Ascending aorta (tissue), 2 donors: ENCODE measurements at places on chromosomes 6 and 20.

DNA sequence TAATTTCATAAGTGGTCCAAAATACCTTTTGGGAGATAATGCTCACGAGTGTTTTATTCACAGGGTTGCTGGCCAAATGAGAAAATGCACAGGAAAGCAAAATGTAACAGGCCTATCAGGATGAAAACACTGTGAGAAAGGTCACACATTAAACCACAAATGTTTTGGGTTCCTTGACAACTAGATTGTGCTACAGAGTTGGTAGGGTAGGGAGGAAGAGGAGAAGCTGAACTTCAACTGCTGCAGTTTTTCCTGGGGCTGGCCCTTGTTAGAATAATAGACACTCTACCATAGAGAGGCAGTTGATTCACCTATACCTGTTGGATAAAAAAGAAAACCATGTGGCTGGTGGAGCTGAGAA is 28.1 kb upstream of the PAQR8 start:
- no peak for DNase-seq

GRCh38 chr6:35145757-35146156 is 4.6 kb upstream of the TCP11 start:
- no peak for DNase-seq

DNA sequence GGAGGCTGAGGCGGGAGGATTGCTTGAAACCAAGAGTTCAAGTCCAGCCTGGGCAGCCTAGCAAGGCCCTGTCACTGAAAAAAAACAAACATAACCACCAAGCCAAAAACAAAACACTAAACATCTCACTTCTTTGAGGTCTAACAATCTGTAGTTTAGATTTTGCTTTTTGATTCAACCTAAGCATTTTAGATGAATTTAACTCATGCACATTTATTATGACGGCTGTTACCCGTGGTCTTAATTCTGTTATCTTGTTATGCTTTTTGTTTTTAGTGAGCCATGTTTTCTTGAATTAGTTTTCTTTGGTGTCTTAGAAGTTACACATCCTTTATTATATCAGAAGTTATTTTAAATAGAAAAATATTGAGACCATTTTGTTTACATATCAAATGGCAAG is 13.8 kb upstream of the GTSF1L start:
- no peak for DNase-seq

DNA sequence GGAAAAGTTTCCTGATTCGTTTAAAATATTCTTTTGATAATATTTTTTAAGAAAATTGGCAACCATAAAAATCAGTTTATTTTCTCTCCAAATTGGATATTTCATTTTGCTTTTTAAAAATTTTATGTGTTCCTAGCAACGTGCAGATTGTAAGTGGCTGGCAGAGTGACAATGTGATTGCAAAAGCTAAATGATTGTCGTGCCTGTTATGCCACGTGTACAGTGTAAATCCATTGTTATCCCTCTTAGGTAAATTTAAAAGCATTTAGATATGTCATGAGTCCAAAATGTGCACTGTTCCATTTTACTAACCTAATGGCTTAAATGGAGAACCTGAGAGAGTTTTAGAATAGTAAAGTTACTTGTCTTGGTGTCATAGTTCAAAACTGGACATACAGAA is 94.4 kb upstream of the ADGRF4 start:
- DNase-seq, result no peak

DNA sequence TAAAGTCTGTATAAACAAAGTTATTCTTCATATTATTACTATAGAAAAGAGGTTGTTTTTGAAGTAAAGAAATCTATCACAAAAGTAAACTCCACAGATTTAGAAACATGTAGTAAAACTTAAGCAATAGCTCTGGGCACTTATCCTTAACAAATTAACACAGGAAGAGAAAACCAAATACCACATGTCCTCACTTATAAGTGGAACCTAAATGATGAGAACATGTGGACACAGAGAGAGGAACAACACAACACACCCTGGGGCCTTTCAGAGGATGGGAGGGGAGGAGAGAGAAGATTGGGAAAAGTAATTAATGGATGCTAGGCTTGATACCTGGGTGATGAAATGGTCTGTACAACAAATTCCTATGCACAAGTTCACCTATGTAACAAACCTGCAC is 57.2 kb downstream of the C6orf58 start:
- DNase-seq, result no peak

- no peak for DNase-seq
Observed at GRCh38 chr6:110589865-110590513, 113.6 kb upstream of the SLC22A16 start.

- no peak for DNase-seq
Observed at GRCh38 chr6:107185391-107185970, 70.2 kb upstream of the BEND3 start.

DNA sequence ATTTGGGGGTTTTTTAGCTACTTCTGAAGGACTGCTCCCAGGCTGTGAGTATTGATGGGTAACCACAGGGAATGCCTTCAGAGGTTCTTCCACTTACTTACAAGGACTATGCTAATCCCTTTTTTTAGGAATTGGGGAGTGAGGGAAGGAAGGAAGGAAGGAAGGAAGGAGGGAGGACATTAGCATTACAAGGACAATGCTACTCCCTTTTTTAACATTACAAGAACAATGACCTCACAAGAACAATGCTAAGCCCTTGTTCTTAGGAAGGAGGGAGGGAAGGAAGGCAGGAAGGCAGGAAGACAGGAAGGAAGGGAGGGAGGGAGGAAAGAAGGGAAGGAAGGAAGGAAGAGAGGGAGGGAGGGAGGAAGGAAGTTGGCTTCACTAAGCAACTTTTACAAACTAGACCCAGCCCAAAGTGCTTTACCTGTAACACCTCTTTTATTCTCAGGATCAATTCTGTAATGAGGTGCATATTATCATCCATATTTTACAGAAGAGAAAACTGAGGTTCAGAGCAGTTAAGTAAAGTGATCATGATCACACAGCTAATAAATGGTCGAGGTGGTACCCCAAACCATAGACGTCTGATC is 446.8 kb upstream of the JARID2 start:
- DNase-seq, result no peak

- DNase-seq, result no peak
Observed at GRCh38 chr6:74114428-74114827, 418.4 kb downstream of the CD109 start.

GRCh38 chr20:24385547-24385946 is 83.9 kb upstream of the SYNDIG1 start:
- DNase-seq, result no peak

DNA sequence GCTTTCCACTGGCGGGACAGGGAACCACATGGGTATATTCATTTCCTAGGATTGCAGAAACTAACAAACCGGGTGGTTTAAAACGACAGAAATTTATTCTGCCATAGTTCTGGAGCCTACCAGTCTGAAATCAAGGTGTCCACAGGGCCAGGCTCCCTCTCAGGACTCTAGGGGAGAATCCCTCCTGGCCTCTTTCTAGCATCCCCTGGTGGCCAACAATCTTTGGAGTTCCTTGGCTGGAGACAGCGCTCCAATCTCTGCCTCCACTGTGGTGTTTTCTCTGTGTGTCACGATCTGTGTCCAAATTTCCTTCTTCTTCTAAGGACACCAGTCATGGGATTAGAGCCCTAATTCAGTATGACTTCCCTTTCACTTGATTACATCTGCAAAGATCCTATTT is 95.0 kb downstream of the SCML4 start:
- DNase-seq, result no peak

- DNase-seq, result no peak
Observed at GRCh38 chr20:5077761-5078387, 41.9 kb downstream of the PCNA start.
